ENCODE measurements at places on chromosomes 6 and 20.

- no peak for DNase-seq
Observed at GRCh38 chr20:33081411-33082154, 2.1 kb downstream of the BPIFB4 start.

DNA sequence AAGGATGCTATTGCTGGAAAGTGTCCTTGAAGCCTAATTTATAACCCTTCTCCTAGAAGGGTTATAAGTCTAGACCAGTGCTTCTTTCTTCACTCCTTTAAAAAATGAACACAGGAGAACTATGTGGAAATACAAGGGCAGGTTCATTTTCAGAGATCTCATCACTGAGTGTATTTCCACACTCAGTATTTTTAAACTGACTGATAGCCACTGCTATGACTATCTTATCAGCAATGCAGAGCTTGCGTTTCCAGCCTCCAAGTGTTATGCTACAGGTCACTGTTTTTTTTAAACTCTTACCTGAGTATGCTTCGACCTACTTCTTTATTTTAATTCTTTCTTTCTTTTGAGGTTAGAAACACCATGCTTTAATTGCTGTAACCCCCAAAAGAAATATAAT is 319.1 kb downstream of the ARHGAP18 start:
- DNase-seq = no peak

DNA sequence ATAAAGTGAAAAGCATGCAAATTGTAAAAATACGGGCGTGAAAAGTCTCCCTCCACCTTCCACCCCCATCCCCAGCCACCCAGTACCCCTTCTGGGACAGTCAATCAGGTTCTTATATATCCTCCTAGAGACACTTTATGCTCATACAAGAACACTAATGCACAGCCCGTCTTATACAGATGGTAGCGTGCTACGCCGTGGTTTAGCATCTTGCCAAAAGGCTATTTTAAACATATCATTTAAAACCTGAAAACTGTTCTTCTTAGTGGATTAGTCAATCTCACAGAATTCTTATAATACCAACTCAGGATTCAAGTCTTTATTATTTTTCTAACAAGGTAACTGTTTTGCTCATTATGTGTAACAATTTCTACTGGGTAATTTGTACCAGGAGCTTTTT is 57.2 kb upstream of the MRPS10 start:
- no peak for DNase-seq

GRCh38 chr20:63326314-63327230 is 33.6 kb downstream of the COL20A1 start:
- DNase-seq = no peak

GRCh38 chr20:59765599-59766177 is 161.3 kb downstream of the PHACTR3 start:
- no peak for DNase-seq

DNA sequence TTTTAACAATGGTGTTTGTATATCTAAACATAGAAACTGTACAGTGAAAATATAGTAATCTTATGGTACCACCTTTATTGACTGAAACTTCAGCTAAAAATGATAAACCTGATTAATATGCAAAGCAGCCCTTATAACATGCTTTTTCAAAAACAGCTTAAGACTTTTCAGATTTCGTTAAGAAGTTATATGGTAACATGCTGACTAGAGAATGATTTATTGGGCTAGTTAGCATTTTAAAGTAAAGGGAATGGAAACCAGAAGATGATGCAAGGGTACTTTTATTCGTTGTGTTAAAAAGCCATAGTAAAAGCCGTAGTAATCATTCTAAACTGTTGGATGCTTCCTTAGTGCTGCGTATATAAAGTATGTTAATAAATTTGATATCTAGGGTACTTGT is 50.5 kb downstream of the CBFA2T2 start:
- peak; percentile 30 for DNase-seq

- DNase-seq = no peak
Observed at GRCh38 chr6:105113422-105113821, 66.4 kb downstream of the POPDC3 start.

- no peak for DNase-seq
Observed at GRCh38 chr20:32115211-32115767, 5.8 kb downstream of the TM9SF4 start.

All from renal cortical epithelial cell (primary cell).